NCI-H1694 treated with DMSO at 0.1 percent for 48 hours (cell line): ENCODE measurements at places on chromosomes 1 and 21.

GRCh38 chr1:167829868-167830267 is 84.1 kb downstream of the ADCY10 start:
- no peak for DNase-seq

DNA sequence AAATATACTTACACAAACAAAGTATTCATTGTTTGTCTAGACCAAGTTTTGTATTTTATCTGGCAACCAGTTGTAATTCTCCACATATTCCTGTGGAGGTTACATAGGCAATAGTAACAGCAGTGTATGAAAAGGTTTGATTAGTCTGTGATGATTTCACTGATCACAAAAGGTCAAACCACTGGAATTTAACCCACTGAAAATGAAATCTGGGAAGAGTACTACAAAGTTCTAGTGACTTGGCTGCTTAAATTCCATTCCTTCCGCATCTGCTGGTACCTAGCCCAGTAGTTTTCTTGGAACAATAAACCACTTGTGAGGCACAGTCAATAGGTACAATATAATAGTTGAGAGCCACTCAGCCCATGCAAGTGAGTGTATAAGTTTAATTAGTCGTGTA is 205.4 kb downstream of the NFIA start:
- DNase-seq: no peak

- no peak for DNase-seq
Observed at GRCh38 chr1:93537924-93538323, 90.0 kb downstream of the FNBP1L start.

DNA sequence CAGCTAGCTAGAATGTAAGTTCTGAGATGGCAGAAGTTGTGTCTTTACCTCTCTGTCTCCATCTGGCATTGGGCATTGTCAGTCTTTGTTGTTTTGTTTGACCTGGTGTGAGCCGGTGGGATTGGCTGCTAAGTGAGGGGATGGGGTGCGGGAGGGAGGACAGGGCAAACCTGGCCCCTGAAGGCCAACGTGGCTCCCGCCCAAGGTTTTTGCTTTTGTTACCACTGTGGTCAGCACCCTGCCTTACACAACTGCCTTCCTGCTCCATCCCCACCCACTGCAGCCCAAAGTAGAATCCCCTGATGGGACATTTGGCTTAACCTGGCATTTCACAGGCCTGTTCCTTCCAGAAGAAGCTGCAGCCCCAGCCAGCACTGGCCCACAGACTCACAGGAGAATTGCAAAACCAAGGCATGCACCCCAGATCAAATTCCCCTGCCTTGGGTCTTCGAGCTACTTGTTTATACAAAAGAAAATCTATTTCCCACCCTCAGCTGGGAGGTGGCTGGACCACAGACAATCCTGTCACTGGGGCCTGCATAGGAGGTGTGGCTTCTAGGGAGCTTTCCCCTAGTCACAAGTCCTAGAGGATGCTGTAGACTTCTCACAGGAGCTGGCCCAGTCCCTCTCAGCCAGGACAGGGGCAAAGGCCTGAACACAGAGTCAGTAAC is 147.5 kb downstream of the TRABD2B start:
- no peak for DNase-seq
